ENCODE measurements at places on chromosomes 7 and 10. TPM values are rescaled to one million over a fixed set of nuclear protein-coding genes. Genes with fewer than 3 reads are reported as not detected.

Gene SPDYE2
- polyA plus RNA-seq, result not detected

Gene TRIM50
- not detected for polyA plus RNA-seq

Gene MALRD1
- 28.4 TPM for polyA plus RNA-seq

Gene CFAP43
- not detected for polyA plus RNA-seq

Gene GRID2IP
- 0.22 TPM for polyA plus RNA-seq

Gene IFRD1
- polyA plus RNA-seq, result 43.1 TPM

Gene DRGX
- polyA plus RNA-seq, result not detected

Gene OPN1SW
- polyA plus RNA-seq, result not detected

Gene CUX1
- 32.9 TPM for polyA plus RNA-seq

Gene BAMBI
- polyA plus RNA-seq, result 1.1 TPM

Gene ELAPOR2
- polyA plus RNA-seq, result 7.6 TPM

Gene DNAH11
- polyA plus RNA-seq, result 0.24 TPM

Gene GNG11
- polyA plus RNA-seq, result 16.8 TPM

Gene TEX36
- not detected for polyA plus RNA-seq

Gene FZD1
- 12.2 TPM for polyA plus RNA-seq

Gene RGS10
- 77.8 TPM for polyA plus RNA-seq

Gene CALY
- 1.1 TPM for polyA plus RNA-seq

Gene STEAP1
- polyA plus RNA-seq, result 0.67 TPM

Gene ACBD7
- polyA plus RNA-seq, result 0.79 TPM

Gene CXCL12
- 32.4 TPM for polyA plus RNA-seq

Gene UTF1
- not detected for polyA plus RNA-seq

Gene FEZF1
- polyA plus RNA-seq, result not detected

Gene WDR86
- polyA plus RNA-seq, result 4.3 TPM

Gene SLC16A12
- polyA plus RNA-seq, result not detected

Gene GPC2
- polyA plus RNA-seq, result not detected

Gene KLLN
- not detected for polyA plus RNA-seq

Gene ST7
- 8.3 TPM for polyA plus RNA-seq

Gene PRRT4
- 1.3 TPM for polyA plus RNA-seq

Gene IFIT1B
- not detected for polyA plus RNA-seq

Gene ZPBP
- polyA plus RNA-seq, result 0.12 TPM

Gene SPDYE11
- polyA plus RNA-seq, result 0.41 TPM

Gene ZNF117
- 0.67 TPM for polyA plus RNA-seq

Gene TSPAN12
- polyA plus RNA-seq, result 26.8 TPM

Gene FGFR2
- 31.2 TPM for polyA plus RNA-seq

Gene TMEM236
- polyA plus RNA-seq, result 53.0 TPM

Gene AS3MT
- 1.6 TPM for polyA plus RNA-seq

Gene LGI1
- 0.24 TPM for polyA plus RNA-seq

Gene ICA1
- 65.5 TPM for polyA plus RNA-seq

Gene R3HCC1L
- polyA plus RNA-seq, result 9.2 TPM

Gene GLI3
- polyA plus RNA-seq, result 0.54 TPM

Gene EVX1
- polyA plus RNA-seq, result not detected

Gene ADIRF
- polyA plus RNA-seq, result 2.9 TPM

Gene IRF5
- polyA plus RNA-seq, result 17.3 TPM

Gene CHPF2
- polyA plus RNA-seq, result 27.2 TPM

Gene GSTO2
- polyA plus RNA-seq, result 20.9 TPM

Gene PPP1R17
- not detected for polyA plus RNA-seq

Gene SAP25
- 18.6 TPM for polyA plus RNA-seq

Gene OR2A42
- polyA plus RNA-seq, result 0.03 TPM

Gene OR2A1
- 0.46 TPM for polyA plus RNA-seq

Gene GPR146
- 1.1 TPM for polyA plus RNA-seq

Gene TMEM176B
- 206 TPM for polyA plus RNA-seq

Gene ANKRD61
- 0.67 TPM for polyA plus RNA-seq

Gene ZNF488
- 18.4 TPM for polyA plus RNA-seq

Gene MARCHF5
- polyA plus RNA-seq, result 15.0 TPM

Gene LRGUK
- polyA plus RNA-seq, result not detected

Gene NRAP
- 0.03 TPM for polyA plus RNA-seq

Measured in small intestine (tissue), 16 donors.